Endothelial cell (in vitro differentiated cells): ENCODE measurements at places on chromosomes 11 and 22.

GRCh38 chr11:57649826-57650738, at the start of gene YPEL4:
Gene YPEL4, minus strand, starts transcription at chr11:57649912. Its CDS starts 2,805 bp downstream, at chr11:57647107.
- DNase-seq = no peak

- DNase-seq = no peak
Measured at GRCh38 chr11:130216591-130217132, 57.1 kb downstream of the ST14 start.

- DNase-seq = no peak
Measured at GRCh38 chr11:61107888-61108287, 5.6 kb downstream of the CD5 start.

DNA sequence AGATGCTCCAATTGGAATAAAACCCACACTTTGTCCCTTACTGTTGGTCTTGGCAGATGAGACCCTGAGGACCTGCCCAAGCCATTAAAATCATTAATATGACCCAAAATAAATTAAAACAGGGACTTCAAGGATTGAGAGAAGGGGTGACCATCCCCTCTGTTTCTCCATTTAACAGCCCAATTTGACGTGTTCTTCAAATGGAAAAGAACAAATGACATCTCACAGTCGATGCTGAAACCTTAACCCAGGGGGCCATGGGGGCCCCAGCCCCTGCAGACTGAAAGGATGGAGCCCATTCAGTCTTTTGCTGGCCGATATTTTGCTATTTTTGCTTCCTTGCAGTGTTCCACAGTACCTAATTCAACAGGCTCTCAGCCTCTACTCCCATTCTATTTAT, 20.5 kb downstream of the ZNF74 start:
- no peak for DNase-seq

- DNase-seq = no peak
Measured at GRCh38 chr11:44774731-44775130, 48.0 kb downstream of the TSPAN18 start.

- no peak for DNase-seq
Measured at GRCh38 chr11:130533871-130534270, 85.4 kb downstream of the ADAMTS15 start.

- no peak for DNase-seq
Measured at GRCh38 chr11:100681064-100681502, 6.0 kb upstream of the ARHGAP42 start.

GRCh38 chr11:10495464-10495786, 40.4 kb downstream of the AMPD3 start:
- no peak for DNase-seq

GRCh38 chr11:107598225-107599139, 7.5 kb downstream of the ELMOD1 start:
- peak; percentile 58 for DNase-seq

- DNase-seq = no peak
Measured at GRCh38 chr11:64372021-64372420, 13.1 kb downstream of the RPS6KA4 start.

DNA sequence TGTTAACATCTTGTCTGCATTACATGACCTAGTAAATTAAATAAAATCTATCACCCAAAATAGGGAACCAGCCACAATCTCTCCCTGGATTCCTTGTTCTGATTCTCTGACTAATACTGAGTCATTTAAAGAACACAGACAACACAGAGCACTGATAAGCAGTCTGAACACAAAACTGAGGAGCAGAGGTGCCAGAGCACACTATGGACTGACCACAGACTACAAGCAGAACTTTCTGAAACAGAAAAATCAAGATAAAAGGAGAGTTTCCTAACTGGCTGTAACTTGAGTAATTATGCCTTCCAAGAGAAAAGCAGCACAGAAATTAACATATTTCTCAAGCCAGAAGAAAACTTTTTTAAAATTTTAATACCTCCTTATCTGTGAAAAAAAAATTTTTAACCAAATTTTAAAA, 128.8 kb downstream of the SGSM3 start:
- DNase-seq = no peak

GRCh38 chr11:19398772-19399527, 158.2 kb upstream of the E2F8 start:
- DNase-seq = no peak

DNA sequence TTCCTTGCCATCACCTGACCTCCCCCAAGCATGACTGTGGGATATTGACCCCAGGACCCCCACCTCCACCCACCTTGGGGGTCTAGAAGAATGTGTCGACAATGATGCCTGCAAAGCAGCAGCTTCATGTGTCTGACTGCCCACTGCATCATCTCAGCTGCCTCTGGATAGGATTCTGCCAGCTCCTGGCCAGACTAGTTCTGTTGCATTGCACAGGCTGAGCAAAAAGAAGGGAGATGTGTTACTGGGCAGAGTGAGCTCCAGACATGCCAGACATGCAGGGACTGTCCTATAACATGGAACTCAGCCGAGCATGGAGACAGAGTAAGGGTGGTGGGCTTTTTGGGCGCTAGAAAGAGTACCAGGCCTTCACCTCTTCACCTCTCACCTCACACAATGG, 36.7 kb downstream of the FBXO7 start:
- no peak for DNase-seq

- DNase-seq = peak; percentile 64
Measured at GRCh38 chr22:21657360-21658032, 8.3 kb upstream of the PPIL2 start.

DNA sequence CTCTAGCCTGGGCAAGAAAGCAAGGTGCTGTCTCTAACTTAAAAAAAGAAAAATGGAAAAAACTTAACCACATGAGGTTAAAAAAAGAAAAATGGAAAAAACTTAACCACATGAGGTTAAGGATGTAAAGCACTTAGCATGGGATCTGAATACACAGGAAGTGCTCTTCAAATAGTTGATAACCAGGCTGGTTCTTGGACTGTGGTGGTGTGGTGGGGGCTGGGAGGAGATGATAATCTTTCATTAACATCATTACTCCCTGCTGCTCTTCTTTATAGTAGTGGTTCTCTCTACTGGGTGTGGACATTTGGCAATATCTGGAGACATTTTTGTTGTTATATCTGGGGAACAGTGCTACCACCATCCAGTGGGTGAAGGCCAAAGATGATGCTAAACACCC, 88.4 kb downstream of the TTC17 start:
- DNase-seq = no peak

DNA sequence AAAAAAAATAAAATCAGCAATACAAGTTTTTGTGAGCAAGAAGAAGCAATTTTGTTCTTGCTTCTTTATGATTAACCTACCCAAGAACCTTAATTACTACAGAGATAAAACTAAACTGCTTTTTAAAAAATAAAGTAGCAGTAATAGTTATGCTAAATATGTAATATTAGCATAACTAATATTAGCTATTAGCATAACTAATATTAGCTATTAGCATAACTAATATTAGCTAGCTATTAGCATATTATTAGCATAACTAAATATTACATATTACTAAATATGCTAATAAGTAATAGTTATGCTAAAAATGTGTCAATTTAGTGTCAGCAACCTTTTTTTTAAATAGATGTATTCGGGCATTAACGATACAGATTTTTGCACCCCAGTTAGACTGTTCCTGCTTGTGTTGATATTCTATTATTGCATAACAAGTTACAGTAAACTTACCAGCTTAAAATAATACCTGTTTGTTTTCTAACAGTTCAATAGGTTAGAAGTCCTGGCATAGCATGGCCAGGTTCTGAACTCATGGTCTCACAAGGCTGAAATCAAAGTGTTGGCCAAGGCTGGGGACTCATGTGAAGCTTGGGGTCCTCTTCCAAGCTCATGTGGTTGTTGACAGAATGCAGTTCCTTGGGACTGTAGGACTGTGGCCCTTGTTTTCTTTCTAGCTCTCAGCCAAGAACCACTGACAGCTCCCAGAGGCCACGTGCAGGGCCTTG, 48.4 kb downstream of the PDHX start:
- DNase-seq = no peak

DNA sequence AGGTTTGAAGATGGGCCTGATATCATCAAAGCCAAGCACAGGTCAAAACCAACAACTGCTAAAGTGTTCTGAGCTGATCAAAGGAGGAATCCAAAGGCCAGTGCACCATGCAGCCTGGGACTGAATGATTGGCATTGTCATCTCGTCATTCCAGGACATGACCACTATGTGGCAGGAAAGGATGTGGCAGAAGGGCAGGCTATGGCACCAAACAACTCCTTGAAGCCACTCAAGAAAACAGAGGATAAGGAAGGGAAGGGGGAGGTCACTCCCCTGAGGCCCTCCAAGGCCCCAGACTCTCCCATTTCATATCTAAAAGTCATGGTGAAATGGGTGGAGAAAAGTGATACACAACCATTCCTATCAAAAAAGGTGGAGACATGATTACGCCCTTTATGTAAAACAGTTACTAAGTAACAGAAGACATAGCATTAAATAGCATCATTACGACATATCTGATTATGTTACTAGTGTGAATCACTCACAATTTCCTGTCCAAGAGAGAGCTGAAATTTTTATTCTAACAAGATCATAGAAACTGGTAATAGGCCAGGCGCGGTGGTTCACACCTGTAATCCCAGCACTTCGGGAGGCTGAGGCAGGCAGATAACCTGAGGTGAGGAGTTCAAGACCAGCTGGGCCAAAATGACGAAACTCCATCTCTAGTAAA, 49.3 kb downstream of the AHNAK start:
- DNase-seq = no peak

- DNase-seq = no peak
Measured at GRCh38 chr11:127059286-127059685, 58.7 kb upstream of the KIRREL3 start.

- no peak for DNase-seq
Measured at GRCh38 chr11:44702889-44703288, 23.9 kb upstream of the TSPAN18 start.

DNA sequence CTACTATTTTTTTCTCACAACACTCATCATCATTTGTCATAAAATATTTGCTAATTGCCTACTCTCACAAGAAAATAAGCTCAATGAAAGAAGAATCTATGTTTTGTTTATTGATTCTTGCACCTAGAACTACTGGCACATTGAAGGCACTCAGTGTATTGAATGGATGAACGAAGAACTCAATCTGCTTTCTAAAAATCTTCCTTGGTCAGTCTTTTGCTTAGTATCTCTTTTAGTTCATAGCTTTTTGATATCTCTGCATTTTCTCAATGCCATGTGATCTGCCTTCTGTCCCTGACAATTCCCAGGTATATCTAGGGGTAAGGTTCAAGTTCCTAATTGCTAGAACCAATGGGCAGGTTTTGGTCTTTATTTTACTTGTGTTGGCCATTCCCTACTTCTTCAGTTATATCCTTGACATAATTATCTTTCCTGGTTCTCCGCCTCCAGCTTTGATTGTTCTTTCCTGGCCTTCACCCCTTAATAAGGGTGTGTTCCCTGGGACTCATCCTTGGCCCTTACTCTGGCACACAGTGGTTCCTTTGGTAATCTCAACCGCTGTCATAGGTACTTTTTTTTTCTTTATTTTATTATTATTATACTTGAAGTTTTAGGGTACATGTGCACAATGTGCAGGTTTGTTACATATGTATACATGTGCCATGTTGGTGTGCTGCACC, 96.4 kb downstream of the CCDC83 start:
- no peak for DNase-seq
